ENCODE measurements at places on chromosomes 4 and X.
A peak's percentile ranks its signal among the peaks of the same experiment; 100 is the strongest.

- no peak for DNase-seq
These were observed 191.6 kb downstream of the DLG3 start for GRCh38 chrX:70636218-70636617.

DNA sequence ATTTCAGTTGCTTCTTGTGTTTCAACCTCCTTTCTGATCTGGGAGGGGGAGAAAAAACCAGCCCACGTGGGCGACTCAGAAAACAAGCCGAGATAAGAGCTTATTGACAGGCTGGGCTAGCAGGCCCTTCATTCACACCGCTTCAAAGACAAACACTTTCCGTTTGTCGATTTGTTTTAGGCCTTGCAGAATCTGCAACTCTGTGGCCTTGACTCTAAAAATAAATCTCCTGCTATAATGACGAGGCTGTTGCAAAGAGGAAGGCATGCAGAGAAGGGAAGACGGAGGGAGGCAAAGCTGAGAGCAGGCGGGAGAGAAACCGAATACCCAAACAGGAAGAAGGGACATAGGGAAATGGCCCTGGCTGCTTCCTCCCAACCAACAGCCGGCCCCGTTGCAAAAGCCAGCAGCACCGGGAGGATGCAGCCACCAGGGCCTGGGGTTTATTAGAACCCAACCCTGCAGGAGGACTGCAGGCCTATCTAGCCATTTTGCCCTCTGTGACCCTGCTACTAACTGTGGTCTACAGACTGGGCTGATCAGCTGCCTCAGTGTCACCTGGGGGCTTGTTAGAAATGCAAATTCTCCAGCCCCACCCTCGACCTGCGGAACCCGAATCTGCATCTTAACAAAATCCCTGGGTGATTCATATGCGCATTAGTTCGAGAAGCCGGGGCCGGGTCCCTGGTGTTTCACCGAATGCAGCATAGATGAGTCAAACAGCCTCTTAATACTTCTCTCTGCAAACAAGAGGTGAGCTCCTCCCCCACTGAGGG, 325.5 kb downstream of the BCOR start:
- DNase-seq: peak; percentile 75

- DNase-seq: no peak
These were observed 101.6 kb downstream of the PDE5A start for GRCh38 chr4:119526786-119527550.

DNA sequence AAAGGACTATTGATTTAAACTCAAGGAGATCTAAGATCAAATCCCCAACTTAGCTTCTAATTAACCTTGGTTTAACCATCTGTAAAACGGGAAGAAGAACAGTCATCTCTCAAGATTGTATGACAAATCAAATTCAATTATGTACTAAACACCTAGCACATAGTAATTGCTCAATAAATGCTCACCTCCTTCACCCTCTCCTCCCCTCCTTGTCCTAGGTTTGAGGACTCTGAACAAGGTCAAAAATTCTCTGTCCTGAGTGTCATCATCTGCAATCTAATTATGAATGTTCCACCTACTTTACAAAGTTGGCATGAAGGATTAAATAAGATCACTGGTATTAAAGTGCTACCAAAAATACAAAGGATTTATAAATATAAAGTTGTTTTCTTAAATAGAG, 320.1 kb upstream of the PPARGC1A start:
- DNase-seq: no peak

DNA sequence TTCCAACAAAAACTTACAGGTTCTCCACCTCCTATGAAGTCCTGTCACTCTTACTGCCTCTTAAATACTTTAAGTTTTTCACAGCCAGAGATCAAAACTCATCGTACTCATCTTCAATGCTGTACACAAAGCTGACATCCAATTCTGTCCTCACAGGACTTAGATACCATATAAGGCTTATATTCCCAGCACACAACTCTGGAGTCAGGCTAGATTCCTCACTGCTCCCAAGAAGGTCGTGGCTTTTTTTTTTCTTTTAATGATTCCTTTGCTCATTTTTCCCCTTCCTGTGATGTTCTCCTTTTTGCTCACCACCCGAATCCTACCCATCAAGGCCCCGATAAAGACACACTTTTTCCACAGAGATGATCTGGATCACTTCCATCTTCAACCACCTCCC, 914 bp downstream of the TRAPPC2 start:
- no peak for DNase-seq

- DNase-seq: no peak
These were observed 72.6 kb downstream of the TMEM131L start for GRCh38 chr4:153538487-153539357.

- DNase-seq: no peak
These were observed 2.9 kb upstream of the OTUD5 start for GRCh38 chrX:48960291-48960690.

GRCh38 chrX:72060196-72060920, 71.4 kb downstream of the RTL5 start:
- no peak for DNase-seq

DNA sequence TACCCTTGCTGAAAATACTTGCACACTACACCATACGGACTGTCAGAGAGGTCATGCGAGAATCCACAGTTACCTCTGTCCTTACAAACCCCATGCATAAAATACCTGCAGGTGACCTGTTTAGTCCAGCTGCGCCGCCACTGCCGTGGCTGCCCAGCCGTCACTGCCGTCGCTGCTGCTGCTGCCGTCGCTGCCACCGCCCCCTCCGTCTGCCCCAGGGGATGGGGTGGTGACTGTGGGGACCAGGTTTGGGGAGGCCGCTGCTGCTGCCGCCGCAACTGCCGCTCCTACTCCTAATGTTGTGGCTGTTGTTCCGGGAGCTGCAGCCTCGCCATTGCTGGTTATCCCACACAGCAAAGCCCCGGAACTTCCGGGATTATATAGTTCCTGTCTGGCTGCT, 141.8 kb upstream of the ZCCHC13 start:
- DNase-seq: no peak

DNA sequence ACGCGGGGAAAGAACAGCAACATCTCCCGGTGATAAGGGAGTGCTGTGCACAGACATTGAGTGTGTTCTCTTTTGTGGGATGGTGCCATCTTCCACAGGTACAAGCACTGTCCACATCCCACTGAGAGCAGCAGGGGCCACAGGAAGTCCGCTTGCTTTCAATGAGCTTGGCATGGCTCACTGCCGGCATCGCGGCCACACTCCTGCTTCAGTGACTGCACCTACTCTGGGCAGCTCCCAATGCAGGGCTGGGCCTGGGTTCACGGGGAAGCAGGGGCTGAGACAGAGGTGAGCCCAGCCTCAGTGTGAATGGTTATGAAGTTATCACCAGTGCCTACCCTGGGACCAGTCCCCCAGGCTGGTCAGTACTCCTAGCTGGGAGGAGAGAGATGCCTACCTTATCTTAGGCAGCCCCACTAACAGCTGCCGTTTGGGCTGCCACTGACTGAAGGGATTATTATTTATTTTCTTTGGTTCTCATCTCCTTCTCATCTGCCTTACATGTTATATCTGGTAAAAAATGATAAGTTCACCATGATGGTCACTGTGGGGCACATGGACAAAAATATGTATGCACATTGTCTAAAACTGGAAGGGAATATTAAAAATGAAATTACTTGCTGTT, 99.2 kb downstream of the MGST2 start:
- DNase-seq: no peak

- DNase-seq: no peak
These were observed 112.9 kb upstream of the GPRIN3 start for GRCh38 chr4:89420507-89420906.

DNA sequence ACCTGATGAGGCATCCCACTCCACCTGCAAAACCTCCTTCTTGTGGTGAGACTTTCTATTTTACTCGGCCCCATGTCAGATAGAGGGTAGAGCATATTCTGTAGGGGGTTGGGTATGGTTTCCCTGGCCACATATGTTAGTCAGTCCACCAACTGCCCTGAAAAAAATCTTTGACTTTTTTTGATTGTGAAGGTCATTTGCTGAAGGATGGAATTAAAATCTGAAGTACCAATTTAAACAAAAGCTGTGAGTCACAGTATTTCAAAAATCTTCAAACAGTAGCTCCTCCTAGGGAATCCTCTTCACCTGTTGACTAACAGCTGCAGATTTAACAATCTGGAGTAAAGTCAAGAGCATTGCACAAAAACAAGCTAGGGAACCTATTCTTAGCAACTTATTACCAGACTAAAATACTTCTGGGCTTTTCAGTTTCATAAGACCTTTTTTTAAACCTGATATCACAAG, 8.0 kb upstream of the CCDC110 start:
- no peak for DNase-seq

GRCh38 chrX:129581904-129582303, 41.8 kb downstream of the OCRL start:
- DNase-seq: no peak

DNA sequence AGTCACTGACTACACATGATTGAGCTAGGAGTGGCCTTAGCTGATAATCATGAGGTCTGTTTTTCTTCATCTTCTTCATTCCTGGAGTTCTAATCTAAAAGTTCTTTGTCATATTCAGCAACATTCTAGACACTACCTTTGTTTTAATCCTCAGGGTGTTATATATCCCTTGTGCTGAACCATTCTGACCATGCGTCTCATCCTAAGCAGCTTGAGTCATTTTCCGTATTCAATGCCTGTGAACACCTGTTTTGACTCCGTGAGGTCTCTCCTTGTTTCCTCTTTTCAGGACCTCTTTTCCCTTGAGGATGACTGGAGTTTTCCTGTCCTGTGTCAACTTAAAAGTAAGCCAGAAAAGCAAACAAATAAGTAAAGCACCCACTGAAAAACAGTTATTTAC, 597.9 kb downstream of the GBA3 start:
- no peak for DNase-seq
